Pulmonary artery endothelial cell (primary cell): ENCODE measurements at places on chromosomes 5 and 9. TPM values are rescaled to one million over a fixed set of nuclear protein-coding genes. Genes with fewer than 3 reads are reported as not detected.

RRAGA gene
- 38.4 and 51.6 TPM in 2 replicates for total RNA-seq

SLC6A7 gene
- not detected in 2 replicates for total RNA-seq

OR13J1 gene
- total RNA-seq = not detected in 2 replicates

SLC6A19 gene
- total RNA-seq = not detected in 2 replicates

IFNK gene
- total RNA-seq = not detected in 2 replicates

PAPPA gene
- total RNA-seq = under 0.01 and 0.07 TPM in 2 replicates

EEIG1 gene
- 4.4 and 5.2 TPM in 2 replicates for total RNA-seq

PIP5K1B gene
- total RNA-seq = 0.04 and 0.13 TPM in 2 replicates

CTSV gene
- total RNA-seq = 1.1 TPM in 2 replicates

DDX4 gene
- not detected in 2 replicates for total RNA-seq

SLC27A6 gene
- not detected in 2 replicates for total RNA-seq

GDF9 gene
- 0.13 TPM in 1 of 2 replicates, not detected in the other for total RNA-seq

CCDC127 gene
- 4.7 and 6.3 TPM in 2 replicates for total RNA-seq

UTP15 gene
- 19.8 and 26.3 TPM in 2 replicates for total RNA-seq

TRPM6 gene
- 0.07 TPM in 2 replicates for total RNA-seq

NADK2 gene
- total RNA-seq = 16.2 and 22.4 TPM in 2 replicates

KIF24 gene
- 2.5 and 4.4 TPM in 2 replicates for total RNA-seq

NTRK2 gene
- total RNA-seq = under 0.01 and 0.04 TPM in 2 replicates

PCSK1 gene
- total RNA-seq = 2.2 and 3.4 TPM in 2 replicates

GFRA3 gene
- not detected in 2 replicates for total RNA-seq

NIPAL4 gene
- not detected in 2 replicates for total RNA-seq

INSL6 gene
- total RNA-seq = not detected in 2 replicates

CENPH gene
- 9.6 and 16.9 TPM in 2 replicates for total RNA-seq

LCN1 gene
- total RNA-seq = not detected in 2 replicates

CAVIN4 gene
- 1.1 and 1.4 TPM in 2 replicates for total RNA-seq

PCDHA1 gene
- 0.04 TPM in 1 of 2 replicates, not detected in the other for total RNA-seq

DMRT2 gene
- total RNA-seq = not detected in 2 replicates

FOXD4L4 gene
- total RNA-seq = 0.20 and 0.25 TPM in 2 replicates

CEP78 gene
- 19.3 and 40.2 TPM in 2 replicates for total RNA-seq

CMBL gene
- 6.1 and 7.1 TPM in 2 replicates for total RNA-seq
